ENCODE measurements at places on chromosomes 16 and 17.

DNA sequence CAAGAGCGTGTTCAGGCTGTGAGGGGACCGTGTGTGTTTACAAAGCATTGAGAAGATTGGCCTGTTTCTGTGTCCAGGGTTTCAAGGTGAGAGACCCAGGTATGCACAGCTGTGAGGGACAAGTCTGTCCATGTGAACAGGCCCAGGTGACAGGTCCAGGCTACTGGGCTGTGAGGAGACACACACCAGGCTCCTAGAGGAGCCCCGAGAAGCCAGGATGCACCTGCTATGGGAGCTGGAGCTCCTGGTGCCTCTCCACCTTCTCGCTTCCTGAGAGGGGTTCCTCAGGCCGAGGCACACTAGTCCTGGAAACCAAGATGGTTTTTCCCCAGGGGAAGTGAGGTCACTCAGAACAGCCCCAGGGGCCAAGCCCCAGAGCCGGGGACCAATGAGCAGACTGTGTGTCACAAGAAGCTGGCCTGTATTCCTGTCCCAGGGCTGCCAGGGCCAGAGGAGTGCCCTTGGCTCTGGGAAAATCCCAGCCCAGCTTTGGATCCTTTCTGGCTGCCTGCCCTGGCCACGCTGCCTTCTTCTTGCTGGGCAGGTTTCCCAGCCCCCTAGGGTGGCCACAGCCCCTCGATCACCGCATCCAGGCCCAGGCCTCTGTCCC lies 153.4 kb upstream of the PLCG2 start:
- DNase-seq, result no peak

DNA sequence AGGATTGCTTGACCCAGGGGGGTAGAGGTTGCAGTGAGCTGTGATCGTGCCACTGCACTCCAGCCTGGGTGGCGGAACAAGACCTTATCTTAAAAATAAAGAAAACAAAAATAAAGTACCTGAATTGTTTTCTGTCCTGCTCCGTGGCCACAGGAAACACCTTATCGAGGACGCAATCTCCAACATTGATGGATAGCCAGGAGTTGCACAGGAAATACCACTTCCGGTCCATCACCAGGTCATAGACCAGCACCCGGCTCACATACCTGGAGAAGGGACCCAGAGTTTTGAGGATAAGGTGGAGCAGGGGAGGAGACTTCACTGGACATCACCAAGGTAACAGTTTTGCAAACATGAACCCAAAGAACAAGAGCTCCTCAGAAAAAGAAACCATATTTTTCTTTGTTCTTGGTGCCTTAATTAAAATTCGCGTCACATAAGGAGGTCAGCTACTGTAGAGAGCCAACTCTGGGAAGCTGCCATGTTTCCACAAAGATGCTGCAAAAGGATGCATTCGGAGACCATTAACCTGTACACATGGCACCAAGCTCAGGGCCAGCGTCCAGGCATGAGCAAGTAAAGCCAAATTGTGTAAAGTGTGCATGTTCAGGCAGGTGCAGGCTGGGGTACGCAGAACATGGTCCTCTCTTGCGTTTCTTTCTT lies 55.6 kb upstream of the GCSH start:
- no peak for DNase-seq

DNA sequence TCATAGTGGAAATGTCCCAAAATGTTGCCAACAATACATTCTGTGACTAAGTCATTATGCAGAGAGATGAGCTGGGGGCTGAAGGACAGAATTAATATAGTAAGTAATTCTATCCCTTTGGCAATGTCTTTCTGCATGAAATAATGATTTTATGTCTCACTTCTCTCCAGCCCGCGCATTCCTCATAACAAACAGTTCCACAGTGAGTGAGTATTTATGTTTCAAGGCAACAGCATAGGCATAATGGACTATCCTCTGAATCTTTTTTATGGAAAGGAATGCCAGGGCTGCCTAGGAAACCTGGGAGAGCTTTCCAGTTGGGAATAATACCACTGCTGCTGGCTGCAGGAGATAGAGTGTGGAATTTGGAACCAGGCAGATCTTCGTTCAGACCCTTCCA lies 477.7 kb downstream of the HS3ST4 start:
- no peak for DNase-seq

DNA sequence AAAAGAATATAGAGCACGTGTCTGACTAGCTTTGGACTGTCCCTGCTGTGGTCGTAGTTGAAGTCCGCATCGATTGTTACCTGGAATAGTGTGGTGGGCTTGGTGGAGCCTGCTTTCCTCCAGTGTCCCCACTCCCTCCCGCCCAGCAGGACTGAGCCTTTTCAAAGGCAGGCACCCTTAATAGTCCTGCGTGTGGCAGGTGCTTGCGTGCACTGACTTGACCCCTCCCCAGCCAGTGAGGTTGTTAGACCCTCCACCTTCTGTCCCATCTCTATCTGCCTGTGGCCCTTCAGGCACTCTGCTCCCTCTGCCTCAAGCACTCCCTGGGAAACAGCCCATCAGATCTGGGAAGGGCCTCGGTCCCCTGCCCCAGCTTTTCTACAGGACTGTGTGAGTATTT lies 36.6 kb downstream of the TMEM11 start:
- DNase-seq, result no peak

DNA sequence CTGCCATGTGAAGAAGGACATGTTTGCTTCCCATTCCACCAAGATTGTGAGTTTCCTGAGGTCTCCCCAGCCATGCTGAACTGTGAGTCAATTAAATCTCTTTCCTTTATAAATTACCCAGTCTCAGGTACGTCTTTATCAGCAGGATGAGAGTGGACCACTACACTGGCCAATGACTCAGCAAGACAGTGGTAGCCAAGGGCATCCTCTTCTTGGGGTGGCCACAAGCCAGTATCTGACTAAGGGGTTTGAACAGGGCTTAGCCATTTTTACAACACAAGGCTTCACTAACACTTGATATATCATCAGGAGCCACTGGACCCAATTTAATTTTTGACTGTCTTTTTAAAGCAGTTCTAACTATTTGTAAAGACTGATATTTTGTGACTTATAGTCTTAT lies 21.1 kb upstream of the KRT24 start:
- no peak for DNase-seq

GRCh38 chr17:81489012-81489997 lies 23.3 kb downstream of the ACTG1 start:
- no peak for DNase-seq

DNA sequence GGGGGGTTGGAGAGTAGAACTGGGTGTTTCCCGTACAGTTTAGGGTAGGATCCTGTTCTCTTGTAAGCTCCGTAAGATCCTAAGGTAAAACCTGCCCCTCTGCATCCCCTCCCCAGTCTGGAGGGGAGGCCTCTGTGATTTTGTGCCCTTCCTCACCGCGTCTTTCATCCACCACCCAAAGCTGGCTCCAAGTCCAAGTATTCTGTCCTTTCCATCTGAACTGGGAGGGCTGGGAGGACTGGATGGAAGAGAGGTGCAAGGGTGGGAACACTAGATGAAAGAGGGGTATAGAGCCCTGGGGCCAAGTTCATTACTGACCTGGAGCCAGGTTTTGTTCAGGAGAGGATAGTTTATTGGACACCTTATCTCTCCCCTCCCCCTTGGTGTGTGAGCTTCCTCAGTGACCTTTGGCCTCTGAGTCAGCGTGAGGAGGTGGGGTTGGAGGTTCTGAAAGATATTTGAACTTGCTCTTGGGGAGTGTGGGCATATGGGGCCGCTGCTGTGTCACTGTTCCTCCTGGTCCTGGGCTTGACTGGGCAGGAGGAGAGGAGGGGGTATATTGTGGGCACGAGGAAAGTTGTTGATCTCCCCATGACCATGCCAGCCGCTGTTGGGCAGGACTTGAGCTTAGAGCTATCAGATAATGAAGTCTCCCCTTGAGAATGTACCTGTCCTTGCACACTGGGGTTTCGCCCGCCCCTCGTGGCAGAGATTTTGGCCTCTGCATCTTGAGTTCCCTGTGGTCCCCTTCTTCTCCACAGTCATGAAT lies 1.6 kb downstream of the LASP1 start:
- peak; percentile 73 for DNase-seq

DNA sequence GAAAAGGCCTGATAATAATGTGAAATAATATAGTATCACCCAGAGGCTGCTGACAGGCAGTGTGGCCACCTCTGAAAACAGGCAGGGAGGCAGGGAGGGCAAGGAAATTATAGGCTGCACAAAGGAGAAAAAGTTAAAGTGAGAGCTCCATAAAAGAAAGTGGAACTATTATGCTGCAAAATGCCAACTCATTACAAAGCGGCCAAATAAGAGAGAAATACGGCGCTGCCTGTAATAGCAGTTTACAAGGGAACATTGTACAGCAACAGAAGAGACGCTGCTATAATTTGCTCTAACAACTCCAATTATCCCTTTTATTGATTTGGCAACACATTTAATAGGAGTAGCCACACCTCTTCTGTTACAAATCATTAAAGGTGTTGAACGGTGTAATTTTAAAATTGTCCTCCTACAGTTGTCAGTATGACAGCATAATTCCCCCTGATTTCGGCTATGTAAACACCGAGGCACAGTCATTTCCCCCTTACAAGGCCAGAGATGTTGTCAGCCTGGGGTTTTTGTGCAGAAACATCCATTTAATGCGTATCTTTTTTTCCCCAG lies 120.3 kb downstream of the MRM1 start:
- DNase-seq, result no peak

GRCh38 chr16:9328411-9328810 lies 237.0 kb downstream of the HAPSTR1 start:
- DNase-seq, result no peak

DNA sequence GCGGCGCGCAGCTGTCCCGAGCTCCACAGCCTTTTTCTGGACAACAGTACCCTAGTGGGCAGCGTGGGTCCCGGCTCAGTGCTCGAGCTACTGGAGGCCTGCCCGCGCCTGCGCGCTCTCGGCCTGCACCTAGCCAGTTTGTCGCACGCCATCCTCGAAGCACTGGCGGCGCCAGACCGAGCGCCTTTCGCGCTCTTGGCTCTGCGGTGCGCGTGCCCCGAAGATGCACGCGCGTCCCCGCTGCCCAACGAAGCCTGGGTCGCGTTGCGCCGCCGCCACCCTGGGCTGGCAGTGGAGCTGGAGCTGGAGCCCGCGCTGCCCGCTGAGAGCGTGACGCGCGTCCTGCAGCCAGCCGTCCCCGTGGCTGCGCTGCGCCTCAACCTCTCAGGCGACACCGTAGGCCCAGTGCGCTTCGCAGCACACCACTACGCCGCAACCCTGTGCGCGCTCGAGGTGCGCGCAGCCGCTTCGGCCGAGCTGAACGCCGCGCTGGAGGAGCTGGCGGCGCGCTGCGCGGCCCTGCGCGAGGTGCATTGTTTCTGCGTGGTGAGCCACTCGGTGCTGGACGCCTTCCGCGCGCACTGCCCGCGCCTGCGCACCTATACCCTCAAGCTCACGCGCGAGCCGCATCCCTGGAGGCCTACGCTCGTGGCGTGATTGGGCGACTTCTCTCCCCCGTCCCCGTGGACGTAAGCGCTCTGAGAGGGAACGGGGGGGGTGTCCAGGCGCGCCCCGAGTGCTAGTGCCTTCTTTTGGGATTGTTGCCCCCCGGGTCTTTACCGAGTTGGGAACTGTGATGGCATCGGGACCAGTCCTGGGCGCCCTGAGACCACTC lies 1.2 kb upstream of the HSF4 start:
- no peak for DNase-seq

DNA sequence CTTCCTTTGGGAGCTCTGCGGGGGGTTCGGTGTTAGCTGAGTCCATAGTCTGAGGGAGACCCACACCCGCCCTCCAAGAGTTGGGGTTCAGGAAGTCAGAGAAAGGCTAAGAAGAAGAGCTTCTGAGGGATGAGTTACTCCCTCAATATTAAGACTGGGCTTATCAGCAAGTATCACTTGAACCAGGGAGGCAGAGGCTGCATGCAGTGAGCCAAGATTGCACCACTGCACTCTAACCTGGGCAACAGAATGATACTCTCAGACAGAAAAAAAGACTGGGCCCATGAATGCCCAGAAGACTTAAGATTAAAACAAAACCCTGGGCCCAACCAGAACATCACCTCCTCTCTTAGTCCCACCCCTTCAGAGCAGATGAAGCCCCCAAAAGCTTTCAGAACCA lies 6.0 kb downstream of the NKIRAS2 start:
- DNase-seq, result no peak

DNA sequence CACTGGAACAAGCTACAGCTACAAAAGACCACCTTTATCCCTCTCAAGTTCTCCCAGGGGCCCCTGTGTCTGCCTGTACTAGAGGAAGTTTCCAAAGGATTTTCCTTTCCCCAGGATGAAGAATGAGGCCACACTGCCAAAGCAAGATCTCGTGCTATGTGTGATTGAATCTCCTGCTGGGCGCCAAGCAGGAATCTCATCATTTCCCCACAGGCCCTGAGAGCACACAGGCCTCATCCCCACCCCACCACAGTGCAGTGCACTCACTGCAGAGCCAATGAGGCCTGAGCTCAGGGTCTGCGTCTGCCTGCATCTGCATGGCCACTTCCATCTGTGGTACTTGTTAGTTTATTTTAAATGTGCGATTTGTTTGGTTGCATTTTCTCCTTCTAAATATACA lies 387.4 kb upstream of the ASIC2 start:
- no peak for DNase-seq

- DNase-seq, result no peak
These were observed 1.3 kb upstream of the CUEDC1 start for GRCh38 chr17:57956291-57957119.

GRCh38 chr17:65975878-65976277 lies 216.1 kb downstream of the CEP112 start:
- no peak for DNase-seq
